ENCODE measurements at places on chromosomes 5 and 9.

GRCh38 chr5:130992621-130993020, 172.4 kb downstream of the HINT1 start:
- DNase-seq: no peak

GRCh38 chr9:131635892-131636291, 90.6 kb downstream of the PRRT1B start:
- DNase-seq: no peak

DNA sequence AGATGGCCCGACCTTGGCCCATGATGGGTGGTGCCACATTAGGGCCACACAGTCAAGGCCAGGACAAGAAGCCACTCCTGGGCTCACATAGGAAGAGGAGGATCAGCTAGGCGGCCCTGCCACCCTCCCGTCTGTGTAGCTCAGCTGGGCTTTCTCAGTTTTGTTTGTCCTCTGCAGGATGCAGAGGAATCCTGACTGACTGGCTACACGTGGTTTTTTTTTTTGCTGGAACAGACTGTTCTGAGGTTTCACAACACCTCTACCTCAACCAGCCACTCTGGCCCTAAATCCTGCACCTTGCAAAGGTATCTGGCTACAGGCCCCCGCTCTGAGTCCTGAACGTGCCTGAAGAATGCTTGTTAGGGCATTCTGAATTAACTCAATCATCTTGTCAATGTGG, 88.3 kb upstream of the MSX2 start:
- DNase-seq: no peak

- no peak for DNase-seq
Observed at GRCh38 chr5:97764700-97765099, 581.7 kb upstream of the RIOK2 start.

- DNase-seq: no peak
Observed at GRCh38 chr9:100730086-100730485, 152.2 kb downstream of the CAVIN4 start.

Measured in WTC11 (cell line).